ENCODE measurements at places on chromosomes 13 and 19. TPM values are rescaled to one million over a fixed set of nuclear protein-coding genes. Genes with fewer than 3 reads are reported as not detected.

The TMPRSS9 gene
- total RNA-seq: 0.25 TPM

DNA sequence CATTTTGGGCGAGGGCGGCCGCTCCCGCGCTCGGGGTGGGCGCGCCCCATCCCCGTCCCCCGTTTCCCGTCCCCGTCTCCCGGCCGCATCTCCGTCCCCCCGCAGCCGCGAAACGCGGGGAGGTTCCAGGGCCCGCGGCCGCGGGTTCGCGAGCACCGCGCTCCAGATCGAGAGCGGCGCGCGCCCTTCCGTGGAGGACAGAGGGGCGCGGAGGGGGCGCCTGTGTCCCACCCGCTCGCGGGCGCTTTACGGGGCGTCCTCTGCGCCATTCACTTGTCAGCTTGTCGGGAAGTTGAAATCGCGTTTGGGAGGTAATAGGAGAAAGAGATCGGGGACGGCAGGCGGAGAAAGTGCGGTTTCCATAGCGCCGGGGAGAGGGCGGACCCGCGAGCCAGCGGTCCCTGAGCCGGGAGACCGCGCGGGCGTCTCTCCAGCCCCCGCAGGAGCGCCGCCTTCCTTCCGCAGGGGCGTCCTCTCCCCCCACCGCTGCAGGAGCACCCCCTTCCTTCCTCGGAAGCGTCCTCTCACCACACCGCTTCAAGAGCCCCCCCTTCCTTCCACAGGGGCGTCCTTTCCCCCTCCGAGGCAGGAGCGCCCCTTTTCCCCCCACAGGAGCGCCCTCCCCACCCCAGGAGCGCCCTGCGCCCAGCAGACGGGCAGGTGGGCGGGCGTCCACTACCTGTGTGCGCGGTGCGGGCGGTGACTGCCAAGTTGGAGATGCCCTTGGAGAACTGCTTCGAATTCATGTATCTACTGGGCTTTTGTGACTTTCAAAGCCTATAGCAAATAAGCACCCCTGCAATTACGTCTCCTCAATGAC, 962 bp upstream of the IRS2 start:
- peak; percentile 55 for DNase-seq

DNA sequence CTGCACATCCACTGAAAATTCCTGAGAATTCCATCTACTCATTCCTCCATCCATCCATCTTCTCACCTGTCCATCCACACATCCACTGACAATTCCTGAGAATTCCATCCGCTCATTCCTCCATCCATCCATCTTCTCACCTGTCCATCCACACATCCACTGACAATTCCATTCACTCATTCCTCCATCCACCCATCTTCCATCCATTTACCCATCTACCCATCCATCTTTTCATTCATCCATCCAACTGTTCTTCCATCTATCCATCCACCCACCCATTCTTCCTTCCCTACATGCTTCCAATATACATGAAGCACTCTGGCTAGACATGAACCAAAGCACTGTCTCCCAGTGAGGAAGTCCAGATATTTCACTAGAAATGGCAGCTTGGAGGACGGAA, 15.6 kb downstream of the TRPM4 start:
- DNase-seq: no peak

The CELF5 gene
- 0.67 TPM for total RNA-seq

DNA sequence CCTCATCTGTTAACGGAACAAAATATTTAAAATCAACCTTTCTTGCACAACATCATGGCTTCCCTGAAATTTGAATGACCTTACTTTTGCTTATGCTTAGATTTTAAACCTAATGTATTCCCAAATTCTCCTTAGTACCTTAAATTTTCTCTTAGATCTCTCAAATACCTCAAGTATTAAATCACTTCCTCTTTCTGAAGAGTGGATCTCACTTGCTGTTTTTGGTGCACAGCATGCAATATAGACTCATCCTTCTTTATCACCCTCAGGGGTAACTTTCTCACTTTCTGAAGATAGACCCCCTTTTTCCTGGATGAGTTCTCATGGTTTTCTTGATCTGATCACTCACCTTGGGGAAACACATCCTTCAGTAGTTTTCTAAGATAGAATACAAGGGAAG, 871.7 kb downstream of the DACH1 start:
- DNase-seq: no peak

DNA sequence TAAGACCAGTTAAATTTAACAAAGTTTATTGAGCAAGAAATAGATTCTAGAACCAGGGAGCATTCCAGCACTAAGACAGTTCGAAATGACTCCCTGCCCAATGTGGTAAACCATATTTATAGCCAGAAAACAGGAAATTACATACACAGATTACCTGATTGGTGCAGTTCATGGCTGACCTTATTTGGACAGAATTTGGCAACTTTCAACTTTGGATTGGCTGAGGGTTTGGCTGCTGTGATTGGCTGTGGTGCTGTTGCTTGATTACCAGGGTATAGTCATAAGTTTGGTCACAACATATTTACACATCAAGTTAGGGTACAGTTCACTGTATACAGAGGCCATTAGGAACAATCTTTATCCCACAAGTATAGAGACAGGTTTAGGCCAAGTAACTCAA, 984.8 kb upstream of the MIR17HG start:
- no peak for DNase-seq

GRCh38 chr13:29362849-29363604, 232.5 kb downstream of the SLC7A1 start:
- DNase-seq: no peak

The CNN1 gene
- 254 TPM for total RNA-seq

GRCh38 chr19:47713046-47714021, at the start of gene EHD2:
Gene EHD2 (plus strand): TSS chr19:47713422. CDS start chr19:47716613, 3,191 bp downstream.
- no peak for DNase-seq

The GRK1 gene
- 0.09 TPM for total RNA-seq

The ONECUT3 gene
- total RNA-seq: not detected

The DPRX gene
- total RNA-seq: not detected

DNA sequence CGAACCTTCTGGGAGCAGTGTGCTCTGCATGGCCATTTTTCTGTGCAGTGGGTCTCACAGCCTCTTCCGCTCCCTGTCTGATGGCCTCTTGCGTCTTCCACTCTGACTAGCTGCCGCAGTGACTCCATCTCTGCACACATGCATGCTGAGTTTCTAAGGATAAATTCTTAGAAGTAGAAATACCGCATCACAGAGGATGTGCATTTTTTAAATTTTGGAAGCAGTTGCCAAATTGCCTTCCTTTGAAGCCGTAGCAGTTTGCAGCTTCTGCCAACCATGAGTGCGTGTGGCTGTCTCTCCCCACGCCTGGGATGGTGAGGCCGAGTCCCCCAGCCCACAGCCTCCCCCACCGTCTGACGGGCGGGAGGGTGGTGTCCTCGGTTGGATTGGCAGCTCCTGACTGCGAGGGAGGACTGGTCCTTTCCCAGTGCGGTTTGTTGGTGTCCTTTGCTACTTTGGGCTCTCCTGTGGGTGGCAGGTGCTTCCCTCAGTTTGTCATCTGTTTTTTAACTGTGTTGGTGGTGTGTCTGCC, 9.8 kb downstream of the FZR1 start:
- DNase-seq: no peak

- peak; percentile 52 for DNase-seq
These were observed 9.9 kb downstream of the SPACA6 start for GRCh38 chr19:51702825-51703574.

- no peak for DNase-seq
These were observed 13.9 kb downstream of the ZNF543 start for GRCh38 chr19:57334191-57334590.

GRCh38 chr19:49664171-49665035, 1.3 kb downstream of the IRF3 start:
- peak; percentile 91 for DNase-seq

The JUND gene
- total RNA-seq: 361 TPM

The ZSCAN5B gene
- not detected for total RNA-seq

- DNase-seq: no peak
These were observed 843 bp downstream of the ANO8 start for GRCh38 chr19:17333611-17334413.

The CYP4F22 gene
- not detected for total RNA-seq

The CACNG6 gene
- total RNA-seq: not detected

The AKAP8 gene
- total RNA-seq: 38.3 TPM

The FOXA3 gene
- total RNA-seq: 31.5 TPM

- no peak for DNase-seq
These were observed 96.9 kb downstream of the WDFY2 start for GRCh38 chr13:51681037-51681678.

Data from left colon (tissue), 2 donors.